ENCODE measurements at places on chromosomes 12 and 14.

- DNase-seq, result peak; percentile 52
Observed at GRCh38 chr14:37985826-37986470, 221.8 kb upstream of the SSTR1 start.

DNA sequence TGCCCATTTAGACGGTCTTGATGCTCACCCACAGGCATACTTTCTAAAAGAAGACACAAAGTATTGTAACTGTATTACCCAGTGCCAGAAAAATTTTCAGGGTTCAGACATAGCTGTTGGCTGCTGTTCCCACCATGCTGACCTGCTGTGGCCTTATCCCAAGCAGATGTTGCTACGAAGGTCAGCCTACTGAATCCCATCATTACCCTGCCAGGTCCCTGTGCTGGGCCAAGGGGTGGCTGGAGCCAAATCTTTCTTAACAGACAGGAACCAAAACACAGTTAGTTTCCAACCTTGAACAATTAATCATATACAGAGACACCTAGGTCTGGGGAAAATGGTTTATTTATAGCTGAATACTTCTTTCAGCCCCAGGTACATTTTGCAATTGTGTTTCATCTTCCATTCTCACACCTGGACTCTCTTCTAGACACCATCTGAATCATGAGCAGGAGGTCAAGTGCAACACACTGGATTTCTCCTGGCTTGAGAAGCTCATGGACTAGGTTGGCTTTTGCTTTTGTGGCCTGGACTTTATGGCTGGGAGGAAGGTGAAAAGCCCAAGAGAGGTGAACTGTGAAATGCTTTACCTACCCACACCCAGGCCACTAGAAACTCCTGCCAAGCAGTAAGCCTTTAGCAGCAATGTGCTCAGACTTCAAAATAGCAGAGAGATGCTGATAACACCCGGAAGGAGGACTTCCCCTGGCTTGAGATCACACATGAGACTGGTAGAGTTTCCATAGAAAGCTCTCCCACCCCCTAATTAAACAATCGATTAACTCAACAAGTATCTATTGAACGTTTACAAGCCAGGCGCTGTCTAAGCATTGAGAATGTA, 150.1 kb downstream of the SUDS3 start:
- no peak for DNase-seq

- DNase-seq, result no peak
Observed at GRCh38 chr12:31011746-31012566, 61.7 kb upstream of the DDX11 start.

DNA sequence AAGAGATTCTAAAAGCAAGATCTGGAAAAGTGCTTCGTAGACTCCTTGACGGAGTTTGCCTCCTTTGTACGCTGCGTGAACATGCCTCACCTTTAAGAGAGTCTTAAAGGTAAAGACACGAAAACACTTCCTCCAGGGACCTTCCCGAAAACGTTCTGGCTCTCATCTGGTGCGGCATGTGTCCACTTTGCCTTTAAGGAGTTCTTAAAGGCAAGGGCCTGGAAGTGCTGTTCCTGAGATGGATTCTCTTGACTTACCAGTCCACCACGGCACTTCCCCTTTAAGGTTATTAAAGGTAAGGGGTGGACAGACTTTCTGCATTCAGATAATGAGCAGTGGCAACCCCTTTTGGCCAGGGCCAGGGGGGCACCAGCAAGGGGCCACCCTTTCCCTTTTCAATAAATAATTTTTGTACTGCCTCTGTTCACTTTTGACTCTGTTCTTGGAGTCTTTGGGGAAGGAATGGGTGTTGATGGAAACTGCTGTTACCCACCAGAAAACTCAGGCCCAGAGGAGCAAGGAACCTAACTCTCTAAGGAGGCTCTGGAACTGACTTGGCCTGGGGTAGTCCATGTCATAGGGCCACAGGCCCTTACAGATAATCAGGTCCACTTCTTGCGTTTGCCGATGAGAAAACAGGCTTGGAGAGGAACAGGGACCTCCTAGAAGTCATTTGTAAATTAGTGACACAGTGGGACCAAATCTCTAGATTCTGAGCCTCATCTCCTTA, 4.4 kb downstream of the REM2 start:
- peak; percentile 94 for DNase-seq

GRCh38 chr12:92341065-92341668, 195.5 kb upstream of the BTG1 start:
- DNase-seq, result peak; percentile 37

GRCh38 chr12:90112666-90113065, 404.0 kb upstream of the ATP2B1 start:
- no peak for DNase-seq

GRCh38 chr14:64447876-64448670, 17.2 kb upstream of the AKAP5 start:
- DNase-seq, result no peak

DNA sequence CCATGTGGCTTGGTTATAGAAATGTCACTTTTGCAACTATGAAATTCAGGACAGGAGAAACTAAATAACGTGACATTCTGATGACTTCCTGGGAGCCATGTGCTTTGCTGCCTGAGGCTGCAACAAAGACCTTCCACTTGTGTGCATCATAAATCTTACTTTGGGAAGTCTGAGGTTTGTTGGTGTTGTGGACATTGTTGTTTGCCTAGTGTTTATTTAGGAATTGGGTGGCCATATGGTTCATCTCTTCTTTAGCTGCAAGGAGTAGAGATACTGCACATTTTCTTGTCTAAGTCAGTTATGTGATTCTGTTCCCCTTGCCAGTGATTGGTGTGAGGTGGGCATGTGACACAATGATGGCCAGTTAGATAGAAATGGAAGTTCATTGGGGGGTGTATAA, 167.3 kb upstream of the SSTR1 start:
- DNase-seq, result no peak

GRCh38 chr14:60266021-60266937, 17.3 kb downstream of the PPM1A start:
- no peak for DNase-seq

DNA sequence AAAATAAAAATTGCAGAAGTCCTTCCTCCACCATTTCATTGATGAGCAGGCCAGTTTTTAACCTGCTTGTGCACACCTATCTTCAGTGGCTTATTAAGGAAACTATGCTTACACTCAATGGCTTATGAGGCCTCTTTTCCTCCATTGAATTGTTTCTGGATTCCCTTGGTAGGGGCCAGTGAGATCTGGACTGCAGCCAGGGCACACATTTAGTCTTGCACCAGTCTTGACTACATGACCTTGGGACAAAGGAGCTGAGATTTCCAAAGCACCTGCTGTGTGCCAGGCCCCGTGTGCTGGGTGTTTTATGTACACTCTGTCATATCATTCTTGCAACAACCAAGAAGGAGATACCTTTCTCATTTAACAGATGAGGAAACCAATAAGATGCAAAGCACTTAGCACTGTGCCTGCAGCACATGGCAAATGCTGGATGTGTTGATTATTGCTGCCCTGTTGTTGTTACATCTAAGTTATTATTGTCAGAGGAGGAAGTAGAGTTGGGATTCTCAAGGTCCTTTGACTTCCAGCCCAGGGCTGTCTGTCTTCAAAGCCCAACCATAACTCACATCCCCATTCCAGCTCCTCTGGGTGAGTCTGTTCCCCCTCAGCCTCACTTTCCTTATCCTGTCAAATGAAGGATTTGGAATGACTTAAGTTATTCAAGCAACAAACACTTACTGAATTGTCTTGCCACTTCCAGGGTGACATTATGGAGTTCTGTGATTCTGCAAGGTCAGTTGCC, 31.6 kb upstream of the RIN3 start:
- DNase-seq, result no peak

DNA sequence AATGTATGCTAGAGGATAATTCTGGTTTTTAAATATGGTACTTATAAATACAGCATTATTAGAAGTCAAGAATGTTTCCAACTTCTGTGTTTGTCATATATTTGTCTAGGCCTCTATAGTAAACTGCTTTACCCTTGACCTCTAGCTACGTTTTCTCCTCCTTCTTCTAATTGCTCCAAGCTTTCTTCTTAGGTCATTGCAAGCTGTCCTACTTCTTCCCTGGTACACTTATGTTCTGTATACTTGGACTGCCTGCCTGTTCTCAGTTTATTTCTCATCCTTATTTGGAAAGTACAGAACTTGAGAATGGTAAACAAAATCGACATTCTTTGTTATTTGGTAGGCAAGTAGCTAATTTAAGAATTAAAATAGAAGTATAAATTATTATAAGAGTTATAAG, 23.9 kb upstream of the ATP2B1 start:
- DNase-seq, result no peak

- DNase-seq, result peak; percentile 59
Observed at GRCh38 chr14:75566321-75566720, 12.1 kb upstream of the FLVCR2 start.

DNA sequence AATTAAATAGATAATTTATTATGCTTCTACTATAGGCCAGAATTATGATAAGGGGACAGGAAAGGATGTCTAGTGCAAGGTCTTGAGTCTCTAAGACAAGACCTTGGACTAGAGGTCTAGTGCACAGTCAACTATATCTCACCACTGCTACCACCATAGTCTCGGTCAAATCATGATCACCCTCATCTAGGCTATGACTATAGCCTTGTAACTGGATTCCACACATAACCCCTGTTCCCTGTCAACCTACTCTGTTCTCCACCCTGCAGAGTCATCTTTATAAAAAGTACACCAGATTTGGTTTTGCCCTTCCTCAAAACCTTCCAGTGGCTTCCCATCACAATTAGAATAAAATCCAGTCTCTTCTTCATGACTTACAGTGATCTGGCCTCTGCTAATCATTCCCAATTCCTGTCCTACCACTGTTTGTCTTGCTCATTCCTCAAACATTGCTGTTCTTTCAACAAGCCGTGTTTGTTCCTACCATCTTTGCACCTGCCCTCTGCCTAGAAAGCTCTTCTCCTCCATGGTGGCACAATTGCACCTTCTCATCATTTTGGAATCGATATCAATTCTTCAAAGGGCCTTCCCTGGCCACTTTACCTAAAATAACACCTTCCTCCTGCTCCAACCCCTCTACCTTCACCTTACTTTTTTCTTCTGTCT, 169.4 kb downstream of the FOXN3 start:
- peak; percentile 34 for DNase-seq

DNA sequence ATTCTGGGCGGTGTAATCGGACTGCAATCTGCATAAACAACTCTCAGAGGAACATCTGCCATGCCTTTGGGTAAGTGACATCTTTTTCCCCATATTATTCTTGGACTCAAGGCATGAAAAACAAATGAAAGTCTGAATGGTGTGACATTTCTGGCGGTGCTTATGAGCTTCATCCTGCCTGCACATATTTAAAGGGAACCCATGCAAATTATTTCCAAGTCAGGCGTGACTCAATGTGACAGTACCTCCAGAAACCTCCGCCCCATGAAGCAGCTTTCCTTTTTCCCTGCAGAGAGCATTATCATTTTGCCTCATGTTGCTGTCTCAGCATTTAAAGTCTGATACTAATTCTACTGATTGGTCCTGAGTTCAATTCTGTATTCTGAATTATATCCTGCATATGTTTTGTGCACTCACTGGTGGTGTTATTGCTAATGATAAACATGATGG, 585.4 kb downstream of the SNAPC1 start:
- no peak for DNase-seq

GRCh38 chr12:113149361-113150150, at the start of gene CFAP73:
CFAP73 (plus strand) TSS chr12:113149724; CDS start chr12:113149858, 134 bp downstream.
- peak; percentile 93 for DNase-seq

DNA sequence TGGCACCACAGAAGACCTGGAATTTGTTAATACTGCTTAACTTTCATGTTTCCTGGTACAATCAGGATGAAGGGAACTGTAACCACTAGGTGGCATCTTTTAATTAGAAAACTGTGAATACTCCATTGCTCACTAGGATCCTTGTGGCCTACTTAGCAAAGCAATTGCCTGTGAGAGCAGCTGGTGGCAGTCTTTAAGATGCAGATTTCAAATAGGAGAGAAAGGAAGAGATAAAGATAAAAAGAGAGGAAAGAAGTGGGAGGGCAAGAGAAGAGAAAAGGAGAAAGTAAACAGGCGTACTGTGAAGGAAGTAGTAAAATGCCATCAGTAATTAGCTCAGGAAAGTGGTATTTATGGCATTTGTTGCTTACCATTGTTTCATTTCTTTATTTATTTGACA, 114.5 kb downstream of the RAD51B start:
- peak; percentile 84 for DNase-seq

DNA sequence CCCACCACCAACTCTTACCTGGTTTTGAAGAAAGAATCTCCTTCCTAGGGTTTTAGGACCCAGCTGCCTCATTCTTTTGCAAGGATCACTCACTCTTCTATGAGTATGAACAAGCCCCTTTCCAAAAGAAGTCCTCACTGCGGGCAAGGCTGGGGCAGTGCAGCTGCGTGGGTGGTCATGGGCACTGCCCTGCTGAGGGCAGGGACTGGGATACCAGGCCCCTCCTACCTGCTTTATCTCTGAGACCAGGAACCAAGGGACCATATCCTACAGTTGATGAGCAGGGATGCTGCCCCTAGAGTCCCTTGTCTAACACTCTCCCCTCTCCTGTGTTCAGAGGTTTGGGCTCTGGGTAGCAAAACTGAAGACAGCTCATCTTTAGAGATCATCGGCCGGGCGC, 20.5 kb downstream of the HPD start:
- DNase-seq, result no peak

DNA sequence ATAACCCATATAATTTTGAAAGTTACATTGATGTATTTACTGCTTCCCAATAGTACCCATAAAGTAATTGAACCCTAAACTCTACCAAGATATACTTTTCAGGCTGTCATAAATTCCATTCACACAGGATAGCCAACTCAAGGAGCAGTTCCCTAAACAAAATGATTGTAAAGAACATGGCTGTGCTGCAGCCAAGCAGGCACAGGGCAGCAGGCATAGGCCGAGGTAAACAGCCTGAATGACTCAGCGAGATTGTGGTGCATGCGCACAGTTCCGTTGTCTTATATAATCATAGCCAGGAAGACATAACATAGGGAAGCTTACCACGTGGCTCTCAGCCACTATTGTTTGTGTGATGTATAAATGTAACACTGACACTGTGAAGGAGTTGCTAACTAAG, 344.9 kb downstream of the FSCB start:
- no peak for DNase-seq

DNA sequence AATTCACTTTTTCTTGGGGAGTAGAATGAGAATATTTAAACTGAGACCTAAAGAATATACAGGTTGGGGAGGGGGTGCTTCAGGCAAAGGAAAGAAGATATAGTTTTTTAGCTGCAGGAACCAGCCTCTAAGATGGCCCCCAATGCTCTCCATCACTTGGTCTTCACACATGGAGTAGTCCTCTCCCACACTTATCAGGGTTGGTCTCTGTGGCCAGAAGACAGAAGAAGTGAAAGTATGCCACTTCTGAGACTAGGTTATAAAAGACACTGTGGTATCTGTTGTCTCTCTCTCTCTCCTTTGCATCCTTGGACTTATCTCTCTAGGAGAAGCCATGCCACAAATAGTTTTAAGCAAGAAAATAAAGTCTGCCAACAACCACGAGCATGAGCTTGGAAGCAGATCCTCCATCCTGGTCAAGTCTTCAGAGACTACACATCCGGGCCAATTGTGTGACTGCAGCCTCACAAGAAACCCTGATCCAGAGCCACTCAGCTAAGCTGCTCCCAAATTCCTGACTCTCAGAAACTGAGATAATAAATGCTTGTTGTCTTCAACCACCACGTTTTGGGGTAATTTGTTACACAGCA, 18.0 kb downstream of the PUS7L start:
- DNase-seq, result no peak

GRCh38 chr14:59202031-59202430, 13.6 kb downstream of the DAAM1 start:
- DNase-seq, result no peak
